ENCODE measurements at places on chromosomes 11 and 22.

- no peak for DNase-seq
These were observed 22.7 kb downstream of the IFT27 start for GRCh38 chr22:36753120-36753802.

DNA sequence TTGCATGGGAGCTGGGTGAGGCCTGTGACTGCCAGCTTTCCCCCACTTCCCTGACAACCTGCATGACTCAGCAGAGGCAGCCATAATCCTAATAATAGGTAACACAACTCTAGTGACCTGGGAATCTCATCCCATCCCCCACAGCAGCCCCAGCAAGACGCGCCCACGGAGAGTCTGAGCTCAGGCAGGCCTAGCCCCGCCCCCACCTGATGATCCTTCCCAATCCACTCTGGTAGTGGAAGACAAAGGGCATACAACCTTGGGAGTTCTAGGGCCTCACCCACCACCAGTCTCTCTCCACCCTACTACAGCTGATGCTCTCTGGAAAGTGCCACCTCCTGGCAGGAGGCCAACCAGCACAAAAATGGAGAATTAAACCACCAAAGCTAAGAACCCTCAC lies 60.3 kb downstream of the CWF19L2 start:
- DNase-seq = no peak

DNA sequence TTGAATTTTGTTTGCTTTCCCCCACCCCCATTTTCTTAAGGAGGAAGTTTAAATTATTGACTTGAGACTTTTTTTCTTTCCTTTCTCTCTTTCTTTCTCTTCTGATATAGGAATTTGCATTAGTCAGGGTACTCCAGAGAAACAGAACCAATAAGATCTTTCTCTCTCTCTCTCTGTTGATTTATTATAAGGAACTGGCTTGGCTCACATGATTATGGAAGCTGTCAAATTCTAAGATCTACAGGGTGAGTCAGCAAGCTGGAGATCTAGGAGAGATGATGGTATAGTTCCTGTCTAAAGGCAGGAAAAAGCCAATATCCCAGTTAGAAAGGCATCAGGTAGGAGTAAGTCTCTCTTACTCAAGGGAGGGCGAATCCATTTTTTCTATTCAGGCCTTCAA lies 64.0 kb downstream of the CCDC81 start:
- DNase-seq = no peak

DNA sequence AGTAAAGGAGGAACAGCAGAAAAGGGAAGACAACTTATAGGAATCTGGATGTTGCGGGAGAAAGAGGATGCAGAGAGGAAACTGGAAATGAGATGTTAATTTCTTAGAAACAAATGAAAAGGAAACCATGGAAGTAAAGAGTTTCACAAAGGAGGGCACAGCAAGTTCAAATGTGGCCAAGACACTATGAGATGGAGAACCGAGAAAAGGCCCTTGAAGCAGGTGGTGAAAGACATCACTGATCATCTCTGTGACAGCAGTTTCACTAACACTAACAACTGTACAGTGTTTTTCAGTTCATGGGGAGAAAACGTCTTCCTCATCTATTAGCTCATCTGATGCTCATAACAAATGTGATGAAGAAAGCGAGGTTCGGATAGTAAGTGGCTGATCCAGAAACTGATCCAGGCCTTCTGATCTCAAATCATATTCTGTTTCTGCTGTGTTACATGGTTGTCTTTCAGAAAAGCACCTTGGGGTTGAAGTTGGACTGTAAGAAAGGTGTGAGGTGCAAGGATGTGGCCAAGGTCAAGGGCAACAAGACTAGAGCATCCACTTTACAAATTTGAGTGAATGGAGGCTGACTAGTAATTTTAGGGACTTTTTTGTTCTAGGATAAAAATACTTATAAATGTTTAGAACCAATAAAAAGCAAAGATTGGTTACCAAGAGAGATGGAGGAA lies 492.1 kb upstream of the CADM1 start:
- no peak for DNase-seq

DNA sequence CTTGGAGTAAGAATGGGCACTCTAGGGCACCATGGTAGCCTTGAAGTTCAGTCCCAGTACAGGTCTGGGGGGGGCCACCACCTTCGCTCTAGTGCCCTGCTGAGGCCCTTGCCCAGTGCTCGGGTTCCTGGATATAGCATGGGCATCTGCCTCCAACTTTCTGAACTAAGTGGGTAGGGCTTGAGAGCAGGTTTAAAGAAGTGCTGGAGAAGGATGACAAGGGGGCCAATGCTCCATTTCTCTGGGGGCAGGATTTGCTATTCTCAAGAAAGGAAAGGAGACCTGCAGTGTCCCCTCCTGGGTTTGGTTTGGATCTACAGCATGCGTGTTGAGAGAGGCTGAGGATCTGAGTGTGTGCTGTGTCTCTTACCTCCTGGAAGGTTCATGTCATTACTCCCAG lies 82.2 kb upstream of the SUSD2 start:
- no peak for DNase-seq

GRCh38 chr22:49005557-49005956 lies 822.1 kb downstream of the BRD1 start:
- no peak for DNase-seq

DNA sequence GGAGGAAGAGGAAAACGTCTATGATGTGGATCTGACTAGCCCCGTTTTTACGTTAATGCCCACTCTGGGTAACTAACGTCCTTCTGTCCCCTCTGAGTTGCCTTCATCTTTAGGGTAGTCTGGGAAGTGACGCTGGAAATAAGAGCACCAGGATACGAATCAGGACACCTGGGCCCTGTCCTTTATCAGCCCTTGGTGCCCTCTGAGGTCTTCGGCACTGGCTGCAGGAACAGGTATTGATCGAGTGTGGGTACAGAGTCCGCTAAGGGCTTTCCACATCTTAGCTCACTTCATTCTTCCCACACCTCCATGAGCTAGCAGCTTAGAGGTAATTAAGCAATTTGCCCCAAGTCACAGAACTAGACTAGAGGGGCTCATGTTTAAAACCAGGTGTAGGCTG lies 223.8 kb downstream of the DBX1 start:
- DNase-seq = no peak

DNA sequence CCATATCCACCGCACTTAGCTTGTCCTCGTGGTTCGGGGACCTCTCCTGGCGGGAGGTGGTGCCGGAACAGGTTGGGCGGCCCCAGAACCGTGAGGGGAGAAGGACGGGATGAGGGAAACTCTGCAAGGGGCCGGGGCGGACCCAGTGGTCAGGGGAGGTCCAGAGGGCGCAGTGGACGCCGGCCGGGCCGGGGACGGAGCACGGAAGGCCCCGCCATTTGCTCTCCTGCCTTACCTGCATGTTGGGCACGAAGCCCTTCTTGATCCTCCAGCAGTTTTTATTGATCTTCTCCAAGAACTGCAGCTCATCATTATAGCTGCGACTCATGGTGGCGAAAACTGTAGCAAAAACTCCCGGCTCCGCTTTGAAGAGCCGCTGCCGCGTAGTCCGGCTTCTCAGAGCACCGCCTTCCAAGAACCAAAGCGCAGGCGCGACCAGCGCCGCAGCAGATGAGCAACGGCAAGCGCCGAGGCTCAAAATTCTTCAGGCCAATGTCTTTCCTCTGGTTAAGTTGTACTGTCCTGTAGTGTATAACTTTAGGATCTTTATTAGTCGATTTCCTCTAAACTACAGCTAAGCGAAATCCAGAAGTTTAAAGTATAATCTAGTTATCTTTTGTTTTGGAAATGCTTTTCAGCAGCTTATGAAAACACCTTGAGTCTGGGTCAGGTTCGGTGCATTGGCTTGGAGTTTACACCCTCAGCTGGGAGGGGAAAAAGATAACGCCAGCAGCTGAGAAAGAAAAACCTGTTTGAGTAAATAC lies at the start of gene RTCB:
Gene RTCB (minus strand): TSS at position 419 of the 764 bp plus-strand sequence. CDS start 91 bp downstream, at position 328.
- peak; percentile 87 for DNase-seq

GRCh38 chr11:69705351-69705811 lies 1.6 kb upstream of the FGF19 start:
- no peak for DNase-seq

DNA sequence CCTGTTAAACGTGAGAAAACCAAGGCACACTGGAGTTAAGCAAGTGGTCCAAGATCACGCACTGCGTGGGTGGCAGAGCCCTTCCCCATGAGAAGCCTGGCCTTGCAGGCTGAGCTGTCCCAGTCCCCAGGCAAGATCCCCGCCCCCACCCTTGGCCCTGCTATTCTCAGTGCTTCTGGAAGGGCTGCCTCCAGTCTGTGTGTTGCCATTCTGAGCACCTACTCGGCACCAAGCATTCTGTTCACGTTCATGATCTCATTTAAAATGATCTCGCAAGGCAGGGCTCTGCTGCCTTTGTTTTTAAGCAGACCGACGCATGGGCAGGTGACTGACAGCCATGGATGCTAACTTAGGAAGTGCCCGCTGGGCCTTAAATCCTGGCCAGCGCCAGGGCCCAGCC lies 62.8 kb downstream of the PHF21B start:
- DNase-seq = no peak

DNA sequence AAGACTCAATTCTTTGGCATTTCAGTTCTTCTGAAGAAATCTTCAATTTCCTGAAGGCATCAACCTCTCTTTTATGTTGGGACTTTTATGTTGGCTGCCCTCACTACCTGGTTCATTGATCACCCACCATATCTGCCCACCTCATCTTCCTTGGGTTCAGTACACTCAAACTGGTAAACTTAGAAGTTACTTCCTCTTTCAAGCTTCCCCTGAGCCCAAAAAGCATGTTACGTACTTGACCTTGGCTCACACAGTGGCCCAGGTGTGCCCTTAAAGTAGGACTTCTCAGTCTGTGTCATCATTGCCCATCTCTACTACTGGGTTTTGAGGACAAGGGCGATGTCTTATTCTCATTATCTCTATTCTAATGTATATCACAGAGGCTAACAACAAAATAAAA lies 86.1 kb downstream of the GRIA4 start:
- no peak for DNase-seq

DNA sequence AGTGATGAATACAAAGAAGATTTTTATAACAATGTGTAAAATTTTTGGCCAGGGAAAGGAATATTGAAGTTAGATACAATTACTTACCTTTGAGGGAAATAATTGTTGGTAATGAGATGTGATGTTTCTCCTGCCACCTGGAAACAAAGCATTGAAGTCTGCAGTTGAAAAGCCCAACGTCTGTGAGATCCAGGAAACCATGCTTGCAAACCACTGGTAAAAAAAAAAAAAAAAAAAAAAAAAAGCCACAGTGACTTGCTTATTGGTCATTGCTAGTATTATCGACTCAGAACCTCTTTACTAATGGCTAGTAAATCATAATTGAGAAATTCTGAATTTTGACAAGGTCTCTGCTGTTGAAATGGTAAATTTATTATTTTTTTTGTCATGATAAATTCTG lies 5.3 kb downstream of the BIRC3 start:
- no peak for DNase-seq

DNA sequence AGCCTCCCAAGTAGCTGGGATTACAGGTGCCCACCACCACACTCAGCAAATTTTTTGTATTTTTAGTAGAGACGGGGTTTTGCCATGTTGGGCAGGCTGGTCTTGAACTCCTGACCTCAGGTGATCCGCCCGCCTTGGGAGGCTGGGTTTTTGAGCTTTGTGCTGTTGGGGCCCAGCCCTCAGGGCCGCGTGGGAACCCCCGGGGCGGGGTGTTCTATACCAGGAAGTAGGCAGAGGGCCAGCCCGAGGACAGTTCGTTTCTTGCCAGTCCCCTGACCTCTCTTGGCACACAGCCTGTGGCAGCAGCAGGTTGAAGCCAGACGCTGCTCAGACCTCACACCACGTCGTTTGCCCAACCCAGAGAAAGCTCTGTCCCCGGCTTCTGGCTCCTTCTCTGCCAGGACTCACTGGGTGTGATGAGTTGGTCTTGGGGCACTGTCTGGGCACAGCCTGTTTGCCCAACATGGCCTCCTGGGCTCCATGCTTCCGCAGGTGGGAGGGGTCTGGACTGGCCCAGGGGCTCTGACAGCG lies 24.9 kb upstream of the CHKA start:
- no peak for DNase-seq

GRCh38 chr22:23523713-23524112 lies 56.4 kb downstream of the IGLL1 start:
- DNase-seq = no peak

DNA sequence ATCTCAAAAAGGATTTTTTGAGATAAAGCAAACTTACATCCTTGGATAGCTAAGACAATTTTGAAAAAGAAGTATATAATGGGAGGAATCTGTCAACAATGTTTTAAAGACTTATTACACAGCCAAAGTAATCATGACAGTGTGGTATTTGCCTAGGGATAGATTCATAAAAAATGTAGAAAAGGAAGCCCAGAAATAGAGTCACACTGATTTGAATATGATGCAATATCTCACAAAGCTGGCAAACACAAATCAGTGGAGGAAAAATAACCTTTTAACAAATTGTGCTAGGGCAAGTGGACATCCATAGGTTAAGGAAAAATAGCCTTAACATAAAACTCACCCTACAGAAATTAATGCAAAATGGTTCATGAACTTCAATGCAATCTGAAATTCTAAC lies 6.0 kb downstream of the XKR3 start:
- no peak for DNase-seq

GRCh38 chr11:122100037-122100755 lies 15.8 kb downstream of the BLID start:
- no peak for DNase-seq

DNA sequence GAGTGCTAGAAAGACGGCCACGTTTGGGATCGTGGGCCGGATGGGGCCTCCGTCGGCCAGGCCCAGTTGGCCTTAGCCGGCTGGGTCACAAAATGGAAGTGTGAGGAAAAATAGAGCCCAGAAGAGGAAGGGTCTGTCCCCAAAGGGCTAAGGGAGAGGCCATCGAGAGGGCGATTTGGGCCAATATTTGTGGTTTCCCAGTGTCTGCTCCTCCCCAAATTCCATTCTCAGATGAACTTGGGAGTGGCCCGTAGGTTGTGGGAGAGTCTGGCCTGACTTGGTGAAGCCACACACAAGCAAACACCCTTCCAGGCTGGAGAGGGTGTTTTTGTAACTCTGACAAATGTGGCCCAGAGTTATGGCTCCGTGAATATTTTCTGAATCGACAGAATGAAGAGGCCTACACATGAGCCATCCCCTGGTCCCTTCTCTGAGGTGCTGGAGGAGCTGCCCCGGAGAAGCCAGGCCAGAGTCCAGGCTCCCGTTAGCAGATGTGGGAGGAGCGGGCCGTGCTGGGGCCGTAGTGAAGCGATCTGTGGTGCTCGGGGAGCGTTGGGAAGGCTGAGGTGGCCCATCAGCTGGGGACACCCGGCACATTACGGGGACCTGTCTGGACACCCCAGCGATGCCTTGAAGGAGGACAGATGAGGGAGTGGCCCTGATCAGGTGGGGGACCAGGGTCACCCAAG lies 73.5 kb upstream of the PPARA start:
- no peak for DNase-seq

All from T follicular helper cell (primary cell).